ENCODE measurements at places on chromosomes 16 and 17.

DNA sequence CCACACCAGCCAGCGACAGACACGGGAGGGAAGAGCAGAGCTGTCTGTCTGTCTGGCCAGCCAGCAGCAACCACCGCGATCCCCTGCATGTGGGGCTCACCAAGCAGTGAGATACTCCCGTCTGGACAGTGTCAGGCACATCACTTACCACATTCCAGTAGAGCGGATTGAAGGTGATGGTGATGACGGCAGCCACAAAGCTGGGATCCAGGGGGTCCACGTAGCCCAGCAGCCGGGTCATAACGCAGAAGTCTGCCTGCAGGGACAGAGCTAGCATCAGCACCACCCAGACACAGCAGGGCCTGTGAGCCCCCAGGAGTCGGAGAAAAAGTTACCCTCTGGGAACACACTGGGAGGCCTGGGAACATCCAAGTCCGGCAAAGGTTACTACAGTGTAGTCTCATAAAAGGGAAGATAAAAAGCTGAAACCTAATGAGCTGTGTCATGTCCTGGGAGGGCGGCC is 14.7 kb downstream of the PEMT start:
- no peak for DNase-seq

DNA sequence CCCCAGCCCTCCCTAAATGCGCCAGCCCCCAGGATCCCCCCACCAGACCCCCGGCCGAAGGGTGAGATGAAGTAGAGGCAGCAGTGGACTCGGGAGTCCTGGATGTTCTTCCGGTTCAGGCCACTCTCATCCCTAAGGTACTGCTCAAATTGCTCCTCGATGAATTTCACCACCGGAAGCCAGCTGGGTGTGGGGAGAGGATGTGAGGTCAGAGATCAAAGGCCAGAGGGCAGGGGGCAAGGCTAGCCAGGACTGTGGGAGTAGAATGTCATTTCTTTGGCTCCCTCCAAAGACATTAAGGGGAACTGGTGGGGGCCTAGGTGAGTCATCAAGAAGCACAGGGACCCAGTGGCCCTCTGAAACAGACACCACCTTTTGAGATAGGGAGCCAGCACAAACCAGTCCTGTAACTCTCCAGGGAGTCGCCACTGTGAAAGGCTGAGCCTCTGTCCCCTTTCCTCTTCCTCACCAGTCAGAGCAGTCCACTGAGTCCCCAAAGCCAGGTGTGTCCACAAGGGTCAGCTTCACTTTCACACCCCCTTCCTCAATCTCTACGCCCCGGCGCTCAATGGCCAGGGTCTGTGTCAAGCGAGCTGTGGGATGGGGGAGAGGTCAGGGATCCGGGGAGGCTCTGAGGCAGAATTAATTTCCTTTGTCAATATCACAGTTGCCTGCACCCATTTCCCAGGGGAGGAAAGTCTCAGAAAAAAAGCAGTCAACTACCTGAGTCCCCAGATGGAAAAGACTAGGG is 895 bp downstream of the SEPTIN1 start:
- DNase-seq: no peak

GRCh38 chr16:77711179-77711578 is 11.1 kb upstream of the NUDT7 start:
- DNase-seq: no peak

DNA sequence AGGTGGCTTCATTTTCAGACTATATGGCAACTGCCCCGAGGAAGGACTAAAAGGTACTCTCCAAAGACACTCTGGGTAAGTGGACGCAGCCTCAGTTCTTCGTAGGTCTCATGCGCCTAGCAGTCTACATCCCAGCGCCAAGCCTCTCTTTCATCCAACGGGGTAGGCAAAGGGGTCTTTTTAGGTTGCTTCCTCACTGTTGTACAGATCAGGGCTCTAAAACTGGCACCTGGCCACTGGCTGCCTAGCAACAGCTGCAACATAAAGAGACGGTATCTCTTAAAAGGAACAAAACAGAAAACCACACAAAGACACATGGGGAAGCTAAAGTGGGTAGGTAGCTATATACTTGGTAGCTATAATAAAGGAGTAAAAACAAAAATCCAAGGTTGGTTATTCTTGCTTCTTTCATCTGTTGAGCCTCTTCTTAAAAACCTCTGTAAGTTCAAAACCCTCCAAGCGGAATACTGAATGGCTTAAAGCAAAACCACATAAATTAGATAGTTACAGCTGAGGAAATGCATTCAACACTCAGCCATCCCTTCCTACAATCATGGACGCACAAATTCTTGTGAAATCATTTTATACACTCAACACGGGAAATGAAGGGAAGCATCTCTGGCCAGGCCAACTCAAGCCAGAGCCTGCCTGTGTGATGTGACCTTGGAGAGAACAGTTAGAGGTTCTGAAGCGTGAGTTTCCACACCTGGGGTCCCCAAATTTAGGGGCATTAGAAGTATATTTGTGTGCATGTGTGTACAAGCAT is 22.7 kb downstream of the CYTH1 start:
- DNase-seq: no peak

- DNase-seq: no peak
Measured at GRCh38 chr17:76236603-76237002, 3.7 kb downstream of the RNF157 start.

DNA sequence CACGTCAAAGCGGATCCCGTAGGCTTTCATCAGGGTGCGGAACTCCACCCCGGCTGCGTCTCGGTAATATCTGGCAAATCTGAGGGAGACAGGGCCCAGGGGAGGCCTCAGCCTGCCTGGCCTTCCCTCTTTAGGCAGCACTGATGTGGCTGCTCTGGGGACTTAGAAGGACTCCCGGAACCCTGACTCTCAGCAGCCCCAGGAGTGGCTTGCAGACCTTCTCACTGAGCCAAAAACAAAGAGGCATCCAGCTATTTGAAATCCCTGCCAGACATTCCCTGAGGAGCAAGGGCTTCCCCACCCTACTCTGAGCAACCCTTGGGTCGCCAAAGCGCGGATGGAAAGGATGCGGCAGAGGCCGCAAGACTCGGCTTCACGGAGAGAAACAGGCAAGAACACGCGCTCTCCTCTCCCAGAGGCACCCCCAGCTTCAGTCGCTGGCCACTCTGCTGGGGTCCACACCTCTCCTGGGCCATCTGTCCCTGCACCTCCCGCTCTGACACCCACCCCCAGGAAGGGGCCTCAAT is 7.9 kb downstream of the P2RX5 start:
- no peak for DNase-seq

GRCh38 chr17:16440901-16441629 is 25.7 kb downstream of the TRPV2 start:
- no peak for DNase-seq

DNA sequence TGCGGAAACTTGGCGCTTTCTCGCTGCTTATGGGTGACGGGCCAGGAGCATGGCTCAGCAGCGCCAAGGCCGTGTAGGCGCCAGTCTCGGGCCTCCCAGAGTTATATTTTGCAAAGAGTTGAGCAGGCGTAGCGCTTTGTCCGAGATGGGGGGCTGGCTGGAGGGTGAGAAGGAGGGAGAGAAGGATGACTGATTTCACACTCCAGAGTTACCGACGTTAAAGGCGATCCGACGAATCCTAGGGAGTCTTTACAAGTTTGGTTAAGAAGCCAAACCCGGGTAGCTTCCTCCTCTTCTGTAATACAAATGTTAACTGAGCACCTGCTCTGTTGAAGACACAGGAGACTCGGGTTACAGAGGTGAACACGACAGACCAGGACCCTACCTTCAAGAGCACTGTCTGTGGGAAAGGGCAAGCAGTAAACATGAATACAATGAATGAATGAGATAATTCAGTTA is 782 bp downstream of the POLR2A start:
- DNase-seq: no peak

DNA sequence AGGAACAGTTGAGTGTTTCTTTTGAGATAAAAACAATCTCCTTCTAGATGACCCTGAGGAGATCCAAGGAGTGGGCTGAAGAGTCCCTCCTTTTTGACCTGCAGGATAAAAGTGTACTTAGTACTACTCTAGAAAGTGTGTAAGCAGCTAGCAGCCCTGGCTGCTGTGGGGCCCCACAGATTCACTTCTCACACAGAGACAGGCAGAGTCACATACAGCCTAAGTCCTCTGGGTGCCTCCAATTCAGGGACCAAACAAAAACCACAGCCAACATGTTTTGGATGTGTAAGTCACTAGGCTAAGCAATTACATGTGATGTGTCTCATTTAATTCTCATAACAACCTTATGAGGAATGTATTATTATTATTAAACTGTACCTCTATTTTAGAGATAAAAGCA is 97.1 kb downstream of the TMEM100 start:
- no peak for DNase-seq

DNA sequence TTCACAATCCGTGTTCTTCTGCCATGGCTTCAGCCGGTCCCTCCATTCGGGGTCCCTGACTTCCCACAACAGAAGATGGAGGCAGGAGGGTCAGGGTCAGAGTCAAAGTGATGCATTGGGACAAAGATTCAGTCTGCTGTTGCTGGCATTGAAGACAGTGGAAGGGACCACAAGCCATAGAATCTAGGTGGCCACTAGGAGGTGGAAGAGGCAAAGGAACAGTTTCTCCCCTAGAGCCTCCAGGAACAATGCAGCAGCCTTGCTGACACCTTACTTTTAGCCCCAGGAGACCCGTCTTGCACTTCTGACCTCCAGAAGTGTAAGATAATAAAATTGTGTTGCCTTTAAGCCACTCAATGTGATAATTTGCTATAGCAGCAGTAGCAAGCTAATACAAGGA is 55.9 kb downstream of the MFSD11 start:
- DNase-seq: peak; percentile 30

GRCh38 chr17:49106321-49107210 is 26.0 kb upstream of the B4GALNT2 start:
- DNase-seq: peak; percentile 41

DNA sequence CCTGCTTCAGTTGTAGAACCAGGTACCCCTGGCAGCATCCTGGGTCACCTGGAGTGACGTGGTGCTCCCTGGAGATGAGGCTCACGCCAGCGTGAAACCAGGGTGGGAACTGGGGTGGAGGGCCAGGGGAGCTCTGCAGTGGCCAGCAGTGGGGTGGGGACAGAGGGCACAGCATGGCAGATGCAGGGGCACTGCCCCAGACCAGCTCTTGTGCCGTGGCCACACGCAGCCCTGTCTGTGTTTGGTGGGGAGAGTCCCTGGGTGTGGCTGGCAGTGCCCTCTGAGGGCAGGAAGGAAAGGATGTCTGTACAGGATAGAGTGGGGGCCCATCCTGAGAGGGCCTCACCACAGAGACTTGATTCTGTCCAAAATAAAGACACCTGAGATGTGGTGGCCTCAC is 24.5 kb downstream of the ZNF750 start:
- no peak for DNase-seq

DNA sequence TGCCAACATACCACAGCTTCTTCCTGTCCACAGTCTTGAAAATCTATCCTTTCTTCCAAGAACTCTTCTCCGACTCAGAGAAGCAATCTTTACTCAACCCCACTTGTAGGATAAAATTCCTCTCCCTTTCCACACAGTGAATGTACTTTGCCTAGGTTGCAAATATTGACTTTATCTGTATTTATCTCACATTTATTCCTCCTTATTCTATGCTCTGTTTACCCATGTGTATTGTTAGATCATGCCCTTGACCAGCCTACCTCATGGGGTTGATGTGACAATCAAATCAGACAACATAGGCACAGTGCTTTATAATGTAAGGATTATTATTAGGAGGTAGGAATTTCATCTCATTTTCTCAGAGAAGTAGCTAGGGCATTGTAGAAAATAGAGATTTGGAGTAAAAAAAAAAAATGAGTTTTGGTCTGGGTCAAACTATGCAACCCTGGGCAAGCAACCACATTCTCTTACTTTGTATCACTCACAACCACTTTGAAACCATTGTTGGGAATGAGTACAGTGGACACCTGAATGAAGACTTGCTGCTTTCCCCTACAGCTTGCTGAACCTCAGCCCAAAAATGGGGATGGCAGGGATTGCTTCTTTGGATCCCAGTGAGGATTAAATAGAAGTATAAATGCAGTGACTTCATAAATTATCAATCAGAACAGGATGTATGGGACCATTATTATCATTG is 9.1 kb upstream of the SLC35B1 start:
- no peak for DNase-seq

DNA sequence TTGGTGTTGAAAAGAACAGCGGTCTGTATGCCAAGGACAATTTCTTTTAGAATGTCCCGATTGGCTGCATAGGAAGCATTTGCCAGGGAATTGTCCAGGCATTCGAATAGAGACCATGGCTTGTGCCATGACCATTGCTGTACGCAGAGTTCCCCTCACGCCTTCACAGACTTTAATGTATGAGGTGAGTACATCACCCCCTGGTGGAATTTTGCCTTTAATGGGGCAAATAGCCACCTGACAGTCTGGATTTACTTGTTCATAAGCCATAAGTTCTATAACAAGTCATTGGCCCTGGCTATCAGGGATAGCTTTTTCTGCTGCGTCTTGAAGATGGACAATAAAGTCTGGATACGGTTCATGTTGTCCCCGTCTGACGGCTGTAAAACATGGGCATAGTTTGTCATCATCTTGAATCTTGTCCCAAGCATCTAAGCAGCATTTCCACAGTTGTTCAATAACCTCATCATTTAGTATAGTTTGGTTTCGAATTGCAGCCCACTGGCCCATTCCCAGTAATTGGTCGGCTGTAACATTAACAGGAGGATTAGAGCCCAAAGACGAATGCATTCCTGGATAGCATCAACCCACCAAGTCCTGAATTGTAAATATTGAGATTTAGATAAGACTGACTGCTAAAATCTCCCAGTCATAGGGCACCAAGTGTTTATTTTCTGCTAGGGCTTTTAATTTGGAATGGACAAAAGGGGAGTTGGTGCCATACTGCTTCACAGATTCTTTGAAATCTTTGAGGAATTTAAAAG is 67.7 kb upstream of the ARL4D start:
- no peak for DNase-seq

- DNase-seq: no peak
Measured at GRCh38 chr17:49229805-49230600, 584 bp downstream of the PHOSPHO1 start.

GRCh38 chr16:2143878-2144485 is 4.4 kb upstream of the RAB26 start:
- no peak for DNase-seq

DNA sequence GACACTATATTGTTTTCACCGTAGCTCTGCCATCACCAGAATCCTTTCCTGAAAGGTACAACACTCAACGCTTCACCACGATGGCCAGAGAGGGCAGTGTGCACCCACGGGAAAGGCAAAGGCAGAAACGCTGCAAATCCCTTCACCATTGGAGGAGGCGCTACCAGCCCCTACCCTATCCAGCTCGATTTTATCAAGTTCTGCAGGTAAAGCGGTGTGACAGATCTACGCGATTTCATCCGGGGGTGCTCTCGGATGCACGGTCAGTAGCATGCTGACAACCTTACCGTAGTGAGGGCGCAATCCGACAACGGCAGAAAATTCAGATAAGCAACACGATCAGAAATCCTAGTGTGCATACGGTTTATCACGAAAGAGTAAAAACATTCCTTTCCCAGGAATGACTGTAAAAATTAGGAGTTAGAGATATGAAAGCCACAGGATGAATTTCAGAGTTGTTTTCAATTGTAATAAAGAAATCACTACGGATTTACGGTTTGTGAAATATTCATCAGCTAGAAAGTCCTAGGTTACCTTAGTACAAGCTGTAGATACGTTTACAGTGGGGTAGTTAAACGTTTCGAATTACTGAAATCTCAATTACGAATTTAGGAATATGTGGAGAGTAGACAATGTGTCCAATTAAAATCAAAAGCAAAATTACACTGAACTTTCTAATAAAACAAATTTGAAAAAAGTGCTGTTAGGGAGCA is 1.8 kb downstream of the NETO2 start:
- peak; percentile 92 for DNase-seq

All from bronchial epithelial cell (primary cell).